Dorsolateral prefrontal cortex (tissue), 122 donors: ENCODE measurements at places on chromosomes 4 and X. TPM values are rescaled to one million over a fixed set of nuclear protein-coding genes. Genes with fewer than 3 reads are reported as not detected.

DNA sequence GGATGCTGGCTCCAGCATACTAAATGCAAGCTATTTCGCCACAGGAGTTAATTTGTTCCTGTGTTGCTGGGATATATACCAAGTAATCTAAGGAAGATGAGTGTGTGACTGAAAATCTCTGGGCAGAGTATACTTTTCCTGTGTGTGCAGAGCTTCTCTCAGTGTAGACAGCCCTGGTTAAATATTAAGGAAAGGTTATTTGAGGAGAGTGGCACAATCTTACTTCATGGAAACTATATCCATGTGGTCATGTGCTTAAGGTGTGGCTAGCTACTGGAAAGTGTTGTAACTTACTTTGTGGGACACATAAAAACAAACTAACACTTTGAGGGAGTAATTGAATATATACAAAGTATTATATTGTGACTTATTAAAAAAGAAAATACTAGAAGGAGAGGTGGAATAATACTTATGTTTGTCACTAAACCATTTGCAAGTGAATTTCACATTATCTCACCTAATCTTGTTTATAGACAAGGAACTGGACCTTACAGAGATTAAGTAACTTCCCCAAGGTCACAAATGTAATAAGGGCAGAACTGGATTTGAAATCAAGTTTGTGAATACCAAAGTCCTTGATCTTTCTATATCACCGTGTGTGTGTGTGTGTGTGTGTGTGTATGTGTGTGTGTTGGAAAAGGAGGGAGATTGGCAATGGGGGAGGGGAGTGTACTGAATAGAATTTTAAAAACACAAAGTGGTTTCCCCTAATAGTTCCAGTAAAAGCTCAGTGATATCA is 408.2 kb upstream of the NR3C2 start:
- no peak for DNase-seq

DNA sequence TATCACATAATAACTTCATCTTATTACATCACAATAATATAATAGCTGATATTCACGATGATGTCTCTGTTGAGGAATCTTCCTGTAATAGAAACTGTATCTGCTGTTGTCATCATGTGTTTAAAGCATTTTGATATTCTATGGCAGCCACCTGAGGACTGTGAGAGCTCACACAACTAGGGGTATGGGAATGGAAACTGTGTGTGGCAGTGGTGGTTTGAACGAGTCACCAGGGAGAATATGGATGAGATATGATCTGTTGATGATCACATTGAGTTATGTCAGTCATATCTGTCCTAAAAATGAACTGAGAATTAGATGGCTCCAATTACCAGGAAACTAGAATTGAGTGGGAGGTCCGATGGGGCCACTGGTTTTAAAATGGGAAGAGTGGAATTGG is 169.6 kb downstream of the MID1IP1 start:
- DNase-seq = no peak

DNA sequence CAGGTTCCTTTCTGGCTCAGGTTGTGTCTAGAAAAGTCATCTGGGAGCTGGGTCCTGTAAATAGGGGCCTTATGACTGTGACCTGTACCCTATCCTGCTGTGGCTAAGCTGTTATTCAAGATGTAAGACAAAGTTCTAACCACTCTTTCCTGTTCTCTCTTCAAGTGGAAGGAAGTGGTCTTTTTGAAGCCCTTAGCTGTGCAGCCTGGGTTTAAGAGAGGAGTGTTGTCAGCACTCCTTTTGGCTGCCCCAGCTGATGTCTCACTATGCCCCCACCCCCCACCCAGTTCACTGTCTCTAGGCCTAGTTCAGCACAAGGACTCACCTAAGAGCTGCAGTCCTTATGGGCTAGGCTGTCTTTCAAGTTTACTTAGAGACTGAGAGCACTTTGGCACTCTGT is 1069.5 kb downstream of the FAM133A start:
- no peak for DNase-seq

Gene SOD3
- total RNA-seq = 20.3 TPM

DNA sequence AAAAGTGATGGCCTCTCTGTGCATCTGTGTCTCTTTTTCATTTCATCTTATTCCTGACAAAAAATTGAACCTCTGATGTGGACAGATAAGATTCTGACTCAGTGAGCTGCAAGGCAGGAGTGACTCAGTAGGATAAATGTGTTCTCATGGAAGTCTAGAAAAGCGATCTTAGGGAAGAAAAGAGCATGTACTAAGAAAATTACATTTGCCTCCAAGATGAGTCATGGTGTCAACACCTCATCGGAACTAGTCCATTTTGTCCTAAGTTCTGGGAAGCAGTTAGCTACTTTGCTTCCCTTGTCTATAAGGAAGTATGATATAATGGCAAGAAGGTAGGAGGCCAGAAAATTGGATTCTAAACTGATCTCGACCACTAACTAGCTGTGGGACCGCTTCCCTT is 83.5 kb upstream of the AFF2 start:
- DNase-seq = no peak
